Midbrain (tissue), 1 donor: ENCODE measurements at places on chromosomes 1 and 21.
A peak's percentile ranks its signal among the peaks of the same experiment; 100 is the strongest.

- DNase-seq, result no peak
Observed at GRCh38 chr1:113178522-113178921, 105.5 kb downstream of the LRIG2 start.

DNA sequence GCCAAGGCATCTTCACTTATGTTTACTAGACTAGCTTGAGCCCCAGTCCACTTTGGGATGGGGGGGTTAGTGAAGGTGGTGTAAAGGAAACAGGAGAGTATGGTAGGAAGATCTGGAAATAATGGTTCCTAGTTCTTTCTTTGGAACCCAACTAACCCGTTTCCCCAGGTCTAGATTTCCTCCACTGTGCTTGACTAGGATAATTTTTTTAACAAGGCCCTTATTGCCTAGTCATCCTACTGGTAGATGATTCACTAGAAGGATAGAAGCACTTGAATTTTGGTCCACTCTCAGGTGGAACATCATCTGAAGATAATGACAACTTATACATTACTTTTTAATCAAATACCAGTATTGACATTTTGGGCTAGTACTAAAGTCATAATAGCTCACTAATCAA lies 45.9 kb upstream of the MYOCOS start:
- no peak for DNase-seq

- DNase-seq, result no peak
Observed at GRCh38 chr1:1359308-1359663, 931 bp upstream of the MXRA8 start.

DNA sequence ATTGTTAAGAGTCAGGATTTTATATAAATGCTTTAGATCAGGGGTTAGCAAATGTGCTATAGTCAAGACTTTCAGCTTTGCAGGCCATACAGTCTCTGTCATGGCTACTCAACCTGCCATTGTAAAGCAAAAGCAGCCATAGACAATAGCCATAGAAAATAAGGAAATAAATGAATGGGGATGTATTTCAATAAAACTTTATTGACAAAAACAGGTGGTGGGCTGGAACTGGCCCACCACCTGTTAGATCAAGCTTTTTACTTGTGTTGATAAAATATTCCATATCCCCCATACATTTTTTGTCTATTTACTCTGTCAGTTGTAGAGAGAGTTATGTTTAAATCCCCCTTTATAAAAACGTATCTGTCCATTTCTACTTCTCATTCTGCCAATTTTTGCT lies 98.9 kb downstream of the HIVEP3 start:
- DNase-seq, result no peak

- no peak for DNase-seq
Observed at GRCh38 chr1:67731322-67731721, 46.3 kb downstream of the GADD45A start.

DNA sequence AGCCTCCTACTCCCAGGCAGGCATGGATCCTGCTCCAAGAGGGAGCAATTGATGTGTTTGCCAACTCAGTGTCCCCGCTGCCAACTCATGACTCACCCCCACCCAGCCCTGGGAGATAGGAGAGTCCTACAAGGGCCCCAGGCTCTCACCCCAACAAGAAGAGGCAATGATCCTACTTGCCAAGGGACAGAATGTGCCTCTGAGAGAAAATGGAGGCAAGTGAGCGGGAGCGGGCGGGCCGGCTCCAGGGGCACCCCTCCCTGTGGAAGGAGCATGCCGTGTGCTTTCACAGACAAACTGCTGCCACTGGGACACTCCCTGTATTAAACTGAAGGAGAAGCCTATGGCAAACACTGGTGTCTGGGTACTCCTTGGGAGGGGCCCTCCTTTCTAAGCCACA lies 16.7 kb downstream of the PKP1 start:
- no peak for DNase-seq

- DNase-seq, result no peak
Observed at GRCh38 chr1:22831729-22832413, 121.2 kb downstream of the EPHB2 start.

- DNase-seq, result no peak
Observed at GRCh38 chr1:54825696-54826095, 24.6 kb upstream of the TTC22 start.

GRCh38 chr1:111227434-111227833 lies at the start of gene CHI3L2:
Gene CHI3L2 (plus strand): TSS chr1:111227713. CDS start chr1:111227730, 17 bp downstream.
- DNase-seq, result no peak

- DNase-seq, result no peak
Observed at GRCh38 chr1:167628741-167629515, 1.1 kb upstream of the RCSD1 start.

DNA sequence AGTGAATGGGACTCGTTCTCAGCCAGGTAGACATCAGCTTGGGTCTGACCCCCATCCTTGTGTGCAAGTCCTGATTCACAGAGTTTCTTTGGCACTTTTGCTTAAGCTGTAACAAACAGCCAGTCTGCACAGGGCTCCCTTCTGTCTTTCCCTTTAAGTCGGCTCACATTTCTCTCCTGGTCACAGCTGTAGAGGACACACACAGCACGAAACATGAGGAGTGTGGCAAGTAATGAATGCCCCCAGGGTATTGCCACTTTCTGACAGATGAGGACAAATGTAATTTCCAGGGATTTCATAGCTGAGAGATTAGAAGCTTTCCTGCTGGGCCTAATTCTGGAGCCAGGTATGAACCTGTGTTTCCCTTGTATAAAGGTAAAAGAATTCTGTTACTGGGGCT lies 423.5 kb downstream of the KIF26B start:
- no peak for DNase-seq

DNA sequence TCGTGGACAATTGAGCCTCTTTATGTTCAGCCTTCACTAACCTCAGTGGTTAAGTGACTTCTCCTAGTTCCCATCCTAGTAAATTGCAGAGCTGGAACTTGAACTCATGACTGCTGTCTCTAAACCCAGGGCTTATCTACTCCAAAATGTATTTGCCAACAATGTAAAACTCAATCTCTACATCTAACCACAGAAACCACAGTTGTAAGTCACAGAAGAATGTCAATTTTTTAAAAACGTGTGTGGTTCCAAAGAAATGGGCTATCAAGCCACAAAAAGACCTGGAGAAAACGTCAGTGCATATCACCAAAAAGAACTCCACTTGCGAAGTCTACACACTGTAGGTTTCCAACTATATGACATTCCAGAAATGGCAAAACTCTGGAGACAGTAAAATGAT lies 172.6 kb upstream of the HMCN1 start:
- DNase-seq, result no peak

- peak; percentile 32 for DNase-seq
Observed at GRCh38 chr1:112359961-112360767, 35.9 kb upstream of the CTTNBP2NL start.

- DNase-seq, result peak; percentile 10
Observed at GRCh38 chr1:155313261-155313660, 4.6 kb downstream of the FDPS start.

GRCh38 chr1:12251442-12251841 lies 21.6 kb downstream of the VPS13D start:
- DNase-seq, result no peak

- DNase-seq, result no peak
Observed at GRCh38 chr1:35854989-35855700, 27.9 kb upstream of the AGO1 start.

GRCh38 chr1:154492115-154492514 lies 9.9 kb upstream of the TDRD10 start:
- no peak for DNase-seq

GRCh38 chr1:63817152-63817667 lies 43.4 kb downstream of the ROR1 start:
- DNase-seq, result no peak

DNA sequence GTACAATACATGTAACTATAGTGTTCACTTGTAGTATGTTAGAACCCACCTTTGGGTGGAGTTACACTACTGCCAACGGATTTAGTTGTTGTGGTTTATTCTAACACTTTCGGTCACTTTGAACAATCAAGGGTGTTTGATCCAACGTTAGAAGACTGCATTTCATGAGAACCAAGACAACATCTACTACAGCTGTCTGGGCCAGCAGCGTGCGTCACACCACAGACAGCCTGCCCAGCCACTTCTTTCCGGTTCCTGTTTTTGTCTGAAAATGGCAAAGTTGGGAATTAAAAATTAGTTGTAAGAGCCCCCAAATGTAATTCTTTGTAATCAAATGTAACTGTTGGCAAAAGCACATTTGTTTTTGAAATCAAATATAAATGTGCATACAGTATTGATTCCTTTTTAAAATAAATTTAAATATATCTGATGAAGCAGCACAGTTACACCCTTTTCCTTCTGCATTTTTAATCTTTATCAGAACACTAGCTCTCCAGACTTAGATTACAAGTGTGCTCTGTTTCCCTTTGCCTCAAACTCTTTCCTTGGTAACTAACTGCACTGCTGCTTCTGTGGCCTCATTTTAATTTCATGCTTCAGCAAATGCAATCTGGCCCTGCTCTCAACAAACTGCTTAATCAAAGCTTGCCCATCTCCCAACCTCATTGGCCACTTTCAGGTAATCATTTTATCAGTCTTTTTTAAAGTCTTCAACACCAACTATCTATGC lies 86.6 kb upstream of the DPH5 start:
- DNase-seq, result peak; percentile 21

- DNase-seq, result no peak
Observed at GRCh38 chr1:69733061-69733460, 165.3 kb downstream of the LRRC7 start.
